Gastroesophageal sphincter (tissue), 4 donors: ENCODE measurements at places on chromosomes 2 and 18. TPM values are rescaled to one million over a fixed set of nuclear protein-coding genes. Genes with fewer than 3 reads are reported as not detected.

DNA sequence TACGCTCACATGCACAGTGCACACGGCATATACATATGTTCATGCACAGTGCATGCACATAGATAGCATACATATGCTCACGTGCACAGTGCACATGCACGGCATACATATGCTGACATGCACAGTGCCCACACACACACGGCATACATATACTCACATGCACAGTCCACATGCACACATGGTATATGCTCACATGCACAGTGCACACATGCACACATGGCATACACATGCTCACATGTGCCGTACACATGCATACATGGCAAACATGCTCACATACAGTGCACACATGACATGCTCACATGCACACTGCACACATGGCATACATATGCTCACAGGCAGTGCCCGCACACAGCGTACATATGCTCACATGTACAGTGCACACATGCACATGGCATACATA lies 97.7 kb upstream of the CTDP1 start:
- no peak for ATAC-seq

DNA sequence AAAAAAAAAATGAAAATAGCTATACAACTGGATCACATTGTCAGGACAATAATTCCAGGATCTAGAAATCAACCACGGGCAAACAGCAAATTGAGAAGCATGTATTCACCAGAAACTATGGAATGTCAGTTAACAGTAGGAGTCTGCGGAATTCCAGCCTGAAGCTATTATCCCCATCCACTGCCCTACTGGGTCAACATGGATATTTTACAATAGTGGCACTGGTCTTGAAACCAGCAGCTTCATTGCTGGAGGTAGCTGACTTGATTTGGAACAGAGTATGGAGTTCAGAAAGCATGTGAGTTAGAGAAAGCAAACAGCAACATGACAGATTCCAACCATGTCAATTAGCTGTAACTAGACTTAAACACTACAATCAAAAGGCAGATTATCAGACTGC lies 55.7 kb upstream of the PDE1A start:
- no peak for ATAC-seq

DNA sequence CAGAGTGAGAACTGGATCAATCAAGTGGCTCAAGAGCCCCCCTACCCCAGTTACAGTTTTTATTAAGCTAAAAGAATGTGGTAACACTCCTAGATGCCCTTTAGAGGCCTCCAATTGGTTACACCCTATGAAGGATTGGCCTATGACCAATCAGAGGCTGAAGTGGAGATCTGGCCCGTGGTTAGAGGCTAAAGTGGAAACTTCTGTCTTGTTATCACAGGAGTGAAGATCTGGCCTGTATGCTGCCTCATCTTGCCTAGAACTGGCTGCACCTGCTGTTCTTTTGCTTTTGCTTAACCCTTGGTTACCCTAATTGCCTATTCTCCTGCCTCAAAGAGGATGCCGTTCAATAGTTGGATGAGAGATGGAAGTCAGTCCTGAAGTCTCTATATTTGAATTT lies 100.1 kb upstream of the MAP2 start:
- no peak for ATAC-seq

DNA sequence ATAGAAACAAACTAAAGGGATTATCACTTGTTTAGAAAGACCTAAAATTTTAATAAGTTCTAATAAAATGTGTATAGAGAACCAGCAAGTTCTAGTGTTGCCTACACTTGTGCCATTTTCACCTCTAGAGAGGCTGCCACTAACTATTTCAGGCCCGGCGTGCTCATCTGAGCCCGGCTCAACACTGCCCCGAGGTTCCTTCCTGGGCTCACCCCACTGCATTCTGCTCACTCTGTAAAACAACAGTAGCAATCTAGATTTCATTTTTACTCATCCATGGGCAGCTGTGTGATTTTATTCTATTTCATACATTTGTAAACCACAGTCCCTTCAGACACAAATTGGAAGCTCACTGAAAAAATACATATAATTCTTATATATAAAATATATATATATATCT lies 253.2 kb downstream of the L3MBTL4 start:
- no peak for ATAC-seq

DNA sequence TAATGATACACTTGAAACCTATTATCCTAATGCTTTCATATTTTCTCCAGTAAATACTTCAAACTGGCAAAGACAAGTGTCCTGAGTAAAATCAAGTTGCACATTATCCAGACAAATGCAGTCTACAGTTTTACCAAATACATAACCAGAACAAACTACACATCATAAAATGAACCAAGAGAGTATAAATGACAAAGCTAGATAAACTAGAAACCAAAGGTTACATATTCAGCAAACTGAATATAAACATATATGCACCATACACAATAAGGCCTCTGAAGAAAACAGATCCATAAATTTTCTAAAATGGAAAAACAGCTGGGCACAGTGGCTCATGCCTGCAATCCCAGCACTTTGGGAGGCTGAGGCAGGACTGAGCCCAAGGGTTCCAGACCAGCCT lies 47.0 kb downstream of the HYCC2 start:
- no peak for ATAC-seq

DNA sequence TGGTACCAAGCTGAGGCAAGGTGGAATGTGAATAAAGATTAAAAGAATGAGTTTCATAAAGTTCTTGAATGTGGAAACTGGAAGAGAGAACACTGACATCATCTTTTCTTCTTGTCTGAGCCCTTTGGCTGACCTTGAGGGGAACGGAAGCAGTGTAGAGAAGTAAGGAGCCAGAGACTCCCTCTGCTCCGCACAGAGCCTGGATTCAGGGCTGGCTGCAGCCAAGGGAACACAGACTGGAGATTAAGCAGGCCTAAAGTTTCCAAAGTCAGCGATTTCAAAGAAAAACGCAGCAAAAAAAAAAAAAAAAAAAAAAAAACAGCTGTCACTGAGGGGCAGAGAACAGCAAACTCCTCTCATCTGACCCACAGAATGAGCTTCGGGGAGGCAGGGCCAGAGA lies 19.3 kb upstream of the ALK start:
- no peak for ATAC-seq

DNA sequence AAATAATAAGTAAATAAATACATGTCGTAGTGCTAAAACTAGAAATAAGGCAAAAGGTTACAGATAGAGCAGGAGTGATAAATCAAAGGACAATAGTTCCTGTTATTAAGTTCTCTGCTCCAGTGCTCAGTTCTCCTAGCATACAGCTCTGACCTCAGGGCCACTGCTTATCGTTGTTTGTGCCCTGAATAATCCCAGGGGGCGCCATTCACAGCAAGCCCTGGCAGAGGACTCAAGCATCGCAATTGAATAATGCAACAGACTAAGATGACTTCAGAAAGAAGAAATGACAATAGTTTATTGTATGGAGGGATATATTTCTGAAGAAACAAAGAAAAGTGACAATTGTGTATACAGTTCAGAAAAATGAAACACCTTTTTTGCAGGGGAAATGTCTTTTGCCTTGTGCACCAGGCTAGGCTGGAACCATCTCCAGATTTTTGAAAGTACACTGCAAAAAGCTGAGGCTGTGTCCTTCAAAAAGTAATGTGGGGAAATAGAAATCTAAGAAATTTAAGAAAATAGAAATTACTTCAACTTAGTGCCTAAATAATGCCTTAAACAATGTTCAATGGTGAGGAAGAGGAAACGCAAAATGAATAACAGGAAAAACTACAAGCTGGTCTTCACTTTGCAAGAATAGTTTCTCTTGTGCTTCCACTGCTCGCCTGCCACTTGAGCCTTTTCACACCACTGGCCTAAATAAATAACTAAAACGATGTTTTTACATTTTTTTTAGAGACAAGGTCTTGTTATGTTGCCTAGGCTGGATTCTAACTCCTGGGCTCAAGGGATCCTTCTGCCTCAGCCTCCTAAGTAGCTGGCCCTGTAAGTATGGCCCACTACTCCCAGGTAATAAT lies 19.0 kb upstream of the CCNYL1 start:
- ATAC-seq: no peak

Gene POTEF
- not detected for total RNA-seq

Gene DSG4
- not detected for total RNA-seq

Gene MALL
- total RNA-seq: 28.3 TPM

- no peak for ATAC-seq
These were observed 253.1 kb upstream of the PXDN start for GRCh38 chr2:1997409-1997808.

GRCh38 chr2:206193671-206194357 lies 34.1 kb downstream of the EEF1B2 start:
- peak; percentile 63 for ATAC-seq

- no peak for ATAC-seq
These were observed 22.8 kb downstream of the GPC1 start for GRCh38 chr2:240458044-240458899.

Gene DSC2
- 15.4 TPM for total RNA-seq

Gene CACNB4
- total RNA-seq: 1.7 TPM

GRCh38 chr18:2201036-2201600 lies 370.2 kb downstream of the METTL4 start:
- no peak for ATAC-seq

Gene UGT1A6
- 20.1 TPM for total RNA-seq

DNA sequence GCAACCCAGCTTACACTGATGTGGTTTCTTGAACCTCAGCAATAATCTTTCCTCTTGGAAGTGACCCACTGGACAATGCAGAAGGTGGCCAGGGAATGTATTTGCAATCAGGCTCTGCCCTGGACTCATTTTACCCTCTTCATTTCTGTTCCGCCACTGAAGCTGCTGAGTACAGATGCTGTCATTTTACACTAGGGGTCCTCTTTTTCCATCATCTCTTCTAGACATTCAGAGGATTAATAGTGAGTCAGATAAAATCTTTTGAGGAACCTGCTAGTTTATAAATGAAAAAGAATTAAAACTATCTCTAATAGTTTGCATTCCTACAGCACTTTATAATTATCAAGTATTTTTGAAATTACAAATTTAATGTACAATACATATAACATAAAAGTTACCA lies 87.9 kb upstream of the PNPT1 start:
- no peak for ATAC-seq

GRCh38 chr2:237734905-237735623 lies 63.5 kb upstream of the RBM44 start:
- no peak for ATAC-seq

DNA sequence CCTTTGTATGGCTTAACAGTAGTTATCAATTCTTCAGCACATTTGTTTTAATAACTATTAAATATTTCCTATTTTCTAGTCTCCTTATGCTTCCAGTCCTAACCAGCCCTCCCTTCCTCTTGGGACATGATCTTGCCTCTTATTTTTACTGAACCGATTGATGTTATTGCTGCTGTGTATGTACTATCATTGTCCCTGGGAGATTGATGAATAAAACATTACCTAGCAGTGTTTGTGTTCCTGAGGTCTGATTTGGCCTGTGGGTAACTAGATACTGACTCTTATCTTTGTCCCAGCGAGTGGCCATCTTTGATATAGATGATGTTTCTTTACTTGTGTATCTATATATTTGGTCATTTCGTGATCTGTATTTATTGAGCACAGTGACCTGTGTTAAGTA lies 192.9 kb downstream of the BABAM2 start:
- no peak for ATAC-seq

DNA sequence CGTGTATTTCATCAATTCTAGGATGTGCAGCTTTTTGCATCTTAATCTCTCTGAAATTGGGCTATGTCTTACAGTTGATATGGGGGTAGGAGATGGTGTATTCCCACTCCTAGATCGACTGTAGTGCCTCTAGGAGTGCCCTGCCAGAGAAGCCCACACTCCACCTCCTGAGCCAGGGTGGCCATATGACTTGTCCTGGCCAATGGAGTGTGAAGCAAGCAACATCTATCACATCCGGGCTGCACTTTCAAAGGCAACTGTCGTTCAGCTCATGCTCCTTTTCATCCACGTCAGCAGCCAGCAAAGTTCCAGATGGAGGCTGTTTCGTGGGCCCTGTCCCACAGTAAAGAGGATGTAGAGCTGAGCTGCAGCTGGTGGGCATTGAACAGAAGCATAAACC lies 149.4 kb upstream of the SLC1A4 start:
- ATAC-seq: peak; percentile 31

DNA sequence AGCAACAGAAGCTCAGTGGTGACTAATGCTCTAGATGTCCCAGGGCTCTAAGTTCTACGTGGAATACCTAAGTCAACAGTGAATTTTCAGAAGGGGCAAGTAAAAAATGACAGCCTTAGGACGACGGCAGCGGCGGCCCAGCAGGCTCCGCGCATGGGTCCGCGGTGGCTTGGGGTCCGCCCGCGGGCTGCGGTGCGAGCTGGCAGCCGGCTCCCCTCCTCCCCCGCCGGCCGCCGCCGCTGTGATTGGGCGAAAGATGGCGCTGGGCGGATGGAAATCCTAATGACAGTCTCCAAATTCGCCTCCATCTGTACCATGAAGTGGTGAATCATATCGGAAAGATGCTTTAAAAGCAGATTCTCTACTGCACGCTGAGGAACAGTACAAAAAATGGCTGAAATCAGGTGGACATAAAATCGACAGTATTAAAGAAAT lies 74.7 kb downstream of the HNRNPLL start:
- peak; percentile 63 for ATAC-seq

DNA sequence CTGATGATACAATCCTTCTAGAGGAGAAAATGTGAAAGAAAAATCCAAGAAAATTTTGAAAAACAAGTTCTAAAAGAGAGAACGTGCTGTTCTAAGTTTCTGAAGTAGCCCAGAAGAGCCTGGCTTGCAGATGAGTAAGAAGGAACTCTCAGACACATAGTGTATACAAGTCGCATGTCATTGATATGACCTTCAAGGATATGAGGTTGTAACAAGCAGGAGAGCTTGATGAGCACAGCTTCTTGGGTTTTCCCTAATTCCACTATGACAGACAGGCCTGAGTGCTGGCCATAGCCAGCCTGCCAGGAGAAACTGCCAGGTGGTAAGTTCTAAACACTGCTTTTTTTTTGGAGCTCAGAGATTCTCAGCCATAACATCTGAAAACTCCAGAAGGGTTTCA lies 235.7 kb upstream of the SIX2 start:
- no peak for ATAC-seq

Gene DOK6
- total RNA-seq: 2.8 TPM

DNA sequence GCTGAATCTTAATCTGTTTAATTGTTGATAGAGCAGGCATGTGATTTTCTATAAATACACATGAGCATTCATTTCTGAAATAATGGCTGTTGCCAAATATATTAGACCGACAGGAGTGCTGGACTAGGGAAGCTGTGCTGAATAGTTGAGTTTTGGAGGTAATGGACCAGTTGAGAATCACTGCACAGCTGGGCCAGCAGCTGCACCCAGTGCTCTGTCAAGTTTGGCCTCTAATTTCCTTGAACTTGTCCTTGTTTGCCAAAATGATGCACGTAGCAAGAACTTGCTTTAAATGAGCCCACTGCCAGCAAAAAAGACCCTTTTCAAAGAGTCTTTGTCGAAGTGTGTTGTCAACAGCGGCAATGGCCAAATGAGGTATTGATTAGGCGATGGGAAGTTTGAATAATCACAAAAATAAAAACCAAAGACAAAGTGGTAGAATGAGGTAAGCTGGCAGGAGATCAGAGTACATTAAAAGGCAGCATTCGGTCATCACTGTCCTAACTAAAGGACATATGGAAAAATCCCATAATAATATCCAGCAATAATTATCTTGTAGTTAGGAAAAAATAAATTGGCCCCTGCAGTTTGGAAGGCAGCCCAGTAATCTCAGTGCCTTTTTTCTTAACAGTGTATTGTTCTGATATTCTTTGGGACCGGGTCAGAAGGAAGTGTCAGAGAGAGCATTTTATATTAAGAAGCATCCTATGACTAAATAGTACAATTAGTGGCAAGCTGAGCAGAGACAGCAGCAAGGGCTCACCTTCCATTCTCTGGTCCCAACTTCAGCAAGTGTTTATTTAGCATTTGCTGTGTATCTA lies 126.2 kb downstream of the RAPGEF4 start:
- ATAC-seq: no peak

Gene TCF23
- not detected for total RNA-seq
